ENCODE measurements at places on chromosomes 1 and 21.

DNA sequence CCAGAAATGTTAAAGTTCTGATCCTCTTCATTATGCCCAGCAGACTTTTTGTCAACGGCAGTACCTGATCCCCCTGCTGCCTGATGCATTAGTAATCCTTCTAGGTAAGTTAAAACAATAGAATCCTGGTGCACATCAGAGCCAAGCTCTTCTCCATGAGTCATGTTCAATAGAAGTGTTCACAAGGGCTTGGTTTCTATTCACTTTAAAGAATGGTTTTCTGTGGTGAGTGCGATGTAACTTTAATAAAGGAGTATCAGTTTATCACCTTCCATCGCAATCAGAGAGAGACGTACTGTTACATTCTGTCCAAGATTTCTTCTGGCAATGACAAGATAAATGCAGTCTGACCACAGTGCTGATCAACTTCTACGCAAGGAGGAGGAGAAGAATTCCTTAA is 96.8 kb downstream of the NRIP1 start:
- peak; percentile 52 for DNase-seq

DNA sequence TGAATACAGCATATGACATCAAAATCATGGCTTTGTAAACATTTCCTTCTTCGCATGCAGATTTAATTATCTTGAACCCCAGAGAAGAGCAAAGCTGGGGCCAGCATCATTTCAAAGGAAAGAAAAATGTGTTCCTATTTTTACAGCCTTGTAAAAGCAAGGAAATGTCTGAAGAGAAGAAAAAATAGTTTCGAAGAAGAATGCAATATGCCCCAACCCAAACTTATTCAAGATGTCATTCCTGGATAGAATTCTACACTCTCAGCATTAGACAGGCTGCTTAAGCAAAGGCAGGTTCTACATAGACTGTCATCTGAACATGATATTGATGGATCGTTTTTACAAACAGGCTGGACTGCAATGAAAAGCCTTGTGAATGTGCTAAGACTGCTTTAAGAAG is 900.8 kb downstream of the TTLL7 start:
- DNase-seq, result no peak

- peak; percentile 75 for DNase-seq
Measured at GRCh38 chr1:51636764-51637522, 20.1 kb downstream of the OSBPL9 start.

DNA sequence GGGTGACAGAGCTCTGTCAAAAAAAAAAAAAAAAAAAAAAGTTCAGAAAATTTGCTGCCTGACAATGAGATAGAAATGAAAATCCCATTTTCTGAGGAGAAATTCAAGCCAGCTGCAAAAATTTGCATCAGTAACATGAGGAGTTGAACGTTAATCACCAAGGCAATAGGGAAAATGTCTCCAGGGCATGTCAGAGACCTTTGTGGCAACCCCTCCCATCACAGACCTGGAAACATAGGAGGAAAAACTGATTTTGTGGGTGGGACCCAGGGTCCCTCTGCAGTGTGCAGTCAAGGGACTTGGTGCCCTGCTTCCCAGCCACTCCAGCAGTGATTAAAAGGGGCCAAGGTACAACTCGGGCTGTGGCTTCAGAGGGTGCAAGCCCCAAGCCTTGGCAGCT is 615.4 kb downstream of the RWDD3 start:
- DNase-seq, result no peak

GRCh38 chr1:36098650-36099365 is 10.1 kb downstream of the ADPRS start:
- no peak for DNase-seq

DNA sequence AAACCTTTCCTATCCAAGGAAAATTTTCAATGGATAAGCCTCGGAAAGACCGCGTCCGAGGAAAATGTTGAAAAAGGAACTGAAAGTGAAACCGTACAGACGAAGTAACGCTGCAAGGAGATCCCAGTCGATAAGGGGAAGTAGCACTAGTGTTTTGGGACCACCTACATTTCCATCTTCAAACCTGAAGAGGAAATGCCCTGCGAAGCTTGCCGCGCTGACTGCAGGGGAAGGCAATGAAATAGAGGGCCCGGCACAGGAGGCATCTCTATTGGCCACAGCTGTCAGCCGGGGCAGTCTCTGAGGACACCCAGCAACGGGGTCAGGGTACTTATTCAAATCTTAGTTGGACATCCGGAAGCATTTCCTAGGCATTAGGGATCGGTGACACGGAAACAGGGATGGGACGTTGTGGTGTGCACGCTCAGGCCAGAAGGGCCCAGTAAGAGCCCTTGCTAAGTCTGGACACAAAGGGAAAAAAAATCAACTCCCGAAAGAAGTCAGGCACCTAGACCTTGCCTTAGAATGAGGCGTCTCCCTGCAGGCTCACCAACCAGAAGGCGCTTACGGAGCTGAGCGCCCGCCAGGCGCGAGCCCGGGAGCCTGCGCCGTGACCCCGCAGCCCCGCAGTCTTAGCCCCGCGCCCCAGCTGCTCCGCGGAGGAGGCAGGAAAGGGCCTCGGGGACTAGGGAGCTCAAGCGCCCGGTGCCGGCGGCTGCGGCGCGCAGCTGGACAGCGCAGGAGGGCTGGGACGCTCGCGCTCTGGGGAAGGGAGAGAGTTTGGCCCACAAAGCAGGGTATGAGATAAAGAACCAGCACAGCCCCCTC is 655 bp downstream of the USF1 start:
- peak; percentile 64 for DNase-seq

DNA sequence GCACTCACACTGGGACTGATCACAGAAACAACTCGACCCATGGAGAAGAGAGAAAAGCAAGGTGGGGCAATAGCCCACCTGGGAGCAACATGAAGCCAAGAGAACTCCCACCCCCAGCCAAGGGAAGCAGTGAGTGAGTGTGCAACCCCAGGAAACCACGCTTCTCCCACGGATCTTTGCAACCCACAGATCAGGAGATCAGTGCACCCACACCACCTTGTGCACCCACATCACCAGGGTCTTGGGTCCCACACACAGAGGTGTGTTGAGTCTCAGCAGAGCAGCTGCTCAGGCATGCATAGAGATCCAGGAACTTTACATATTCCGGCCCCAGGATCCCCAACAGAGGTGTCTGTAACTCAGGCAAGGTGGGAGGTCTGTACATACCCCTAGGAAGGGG is 17.2 kb upstream of the PRDX6 start:
- DNase-seq, result no peak

DNA sequence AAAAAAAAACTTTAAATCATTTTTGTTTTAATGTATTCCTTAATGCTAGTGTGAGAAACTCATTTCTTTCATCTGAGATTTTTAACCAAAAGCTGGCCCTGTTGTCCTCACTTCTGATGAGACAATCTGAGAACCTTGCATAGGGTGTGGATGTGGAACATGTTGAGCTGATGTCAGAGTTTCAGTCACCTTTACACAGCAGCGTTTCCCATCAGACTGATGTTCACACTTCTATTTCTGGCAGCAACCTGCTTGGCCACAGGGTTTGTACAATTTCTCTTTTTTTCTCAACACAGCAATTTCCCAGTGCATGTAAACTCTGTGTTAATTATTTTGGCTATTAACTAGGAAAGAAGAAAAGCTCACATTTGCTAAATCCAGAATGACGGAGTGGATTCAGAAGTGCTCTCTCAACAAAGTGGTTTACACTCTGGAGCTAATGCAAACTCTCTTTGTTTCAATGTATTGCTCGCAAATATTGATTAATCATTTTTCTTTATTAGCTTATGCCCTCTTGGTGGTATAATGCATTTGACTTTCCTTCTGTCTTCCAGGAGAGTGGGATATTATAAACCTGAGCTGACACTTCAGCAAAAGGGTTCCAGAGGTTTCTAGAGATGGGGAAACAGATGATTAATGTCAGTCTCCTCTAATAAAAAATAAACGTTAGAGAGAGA is 70.5 kb upstream of the HSPA13 start:
- no peak for DNase-seq

GRCh38 chr1:235341334-235341733 is 13.0 kb downstream of the GGPS1 start:
- no peak for DNase-seq

DNA sequence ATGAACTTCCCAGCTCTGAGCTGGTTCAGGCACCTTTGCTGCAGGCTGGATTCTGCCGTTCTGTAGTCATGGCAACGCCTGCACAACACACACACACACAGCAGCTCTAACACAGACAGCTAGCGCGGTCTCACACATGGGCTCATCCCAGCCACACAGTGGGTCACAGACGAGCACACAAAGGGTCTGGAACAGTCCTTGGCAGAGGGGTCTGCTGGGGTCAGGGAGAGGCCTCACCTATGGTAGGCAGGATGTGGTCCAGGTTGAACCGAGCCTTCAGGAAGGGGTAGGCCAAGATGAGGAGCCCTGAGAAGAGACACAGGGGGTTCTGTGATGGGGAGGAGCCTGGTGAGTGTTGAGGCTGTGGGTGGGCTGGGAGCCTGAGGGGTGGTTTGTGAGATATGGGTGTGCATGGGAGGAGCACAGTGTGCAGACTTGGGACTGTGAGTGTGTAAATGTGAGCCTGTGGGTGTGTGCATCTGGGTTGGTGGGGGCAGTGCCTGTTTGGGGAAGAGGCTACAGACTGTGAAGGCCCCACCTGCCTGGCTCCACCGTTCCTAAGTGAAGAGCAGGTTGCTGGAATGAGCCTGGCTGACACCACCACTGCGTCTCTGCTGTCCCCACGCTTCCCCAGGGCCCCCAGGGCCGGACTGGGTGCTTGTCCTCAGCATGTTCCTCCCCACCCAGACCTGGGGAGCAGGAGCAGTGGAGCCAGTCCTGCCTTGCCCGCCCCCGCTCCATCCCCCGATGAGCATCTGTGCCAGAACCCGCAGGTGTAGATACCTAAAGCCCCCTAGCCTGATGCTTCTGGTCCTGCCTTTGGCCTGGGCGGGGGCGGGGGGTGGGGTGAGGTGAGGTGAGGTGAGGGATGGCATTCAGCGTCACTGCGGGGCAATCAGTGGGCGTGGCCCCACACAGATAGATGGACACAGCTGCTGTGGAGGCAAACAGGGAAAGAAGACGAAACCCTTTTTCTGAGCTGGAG is 1.5 kb downstream of the KNCN start:
- DNase-seq, result peak; percentile 65

- DNase-seq, result peak; percentile 78
Measured at GRCh38 chr1:113976609-113977278, 2.5 kb upstream of the OLFML3 start.

DNA sequence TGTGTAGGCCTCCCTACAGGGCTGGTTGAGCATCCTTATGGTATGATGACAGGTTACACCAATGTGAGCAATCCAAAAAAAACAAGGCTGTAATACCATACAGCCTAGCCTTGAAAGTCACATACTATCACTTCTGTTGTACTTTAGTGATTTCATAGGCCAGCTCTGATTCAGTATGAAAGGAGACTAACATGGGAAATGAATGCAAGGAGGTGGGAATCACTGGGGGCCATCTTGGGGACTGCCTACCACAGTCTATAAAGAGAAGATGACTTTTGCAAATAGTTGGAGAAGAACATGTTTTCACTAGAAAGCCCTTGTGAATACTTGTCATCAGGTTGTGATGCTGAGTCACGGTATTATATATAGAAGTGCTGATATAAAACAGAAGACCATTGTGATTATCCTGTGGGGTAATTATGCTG is 270.7 kb downstream of the S1PR1 start:
- peak; percentile 19 for DNase-seq

- no peak for DNase-seq
Measured at GRCh38 chr21:38702196-38702595, 103.5 kb upstream of the ETS2 start.

DNA sequence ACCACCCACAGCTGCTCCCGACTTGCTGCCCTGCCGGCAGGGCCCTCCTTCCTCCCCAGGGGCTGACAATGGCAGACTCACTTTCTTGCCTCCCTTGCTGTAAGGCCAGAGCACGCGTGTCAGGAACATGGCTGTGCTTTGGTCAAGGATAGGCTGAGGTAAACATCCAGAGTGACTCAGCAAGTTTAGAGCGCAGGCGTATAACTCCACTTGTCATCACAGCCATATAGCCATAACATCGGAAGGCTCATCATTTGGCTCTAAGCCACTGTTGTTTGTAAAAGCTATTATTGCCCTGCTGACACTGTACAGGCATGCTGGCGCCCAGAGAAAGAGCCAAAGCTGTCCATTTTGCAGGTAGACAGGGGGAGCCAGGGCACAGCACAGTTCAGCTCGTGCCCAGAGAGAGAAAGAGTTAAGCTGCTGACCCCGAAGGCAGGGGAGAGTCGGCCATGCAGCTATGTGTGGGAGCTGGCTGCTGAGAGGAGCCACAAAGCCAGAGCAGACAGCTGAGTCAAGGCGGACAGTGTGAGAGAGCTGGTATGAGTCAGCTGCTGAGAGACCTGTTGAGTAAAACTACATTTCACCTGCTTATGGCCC is 60.6 kb downstream of the GNG4 start:
- peak; percentile 86 for DNase-seq

DNA sequence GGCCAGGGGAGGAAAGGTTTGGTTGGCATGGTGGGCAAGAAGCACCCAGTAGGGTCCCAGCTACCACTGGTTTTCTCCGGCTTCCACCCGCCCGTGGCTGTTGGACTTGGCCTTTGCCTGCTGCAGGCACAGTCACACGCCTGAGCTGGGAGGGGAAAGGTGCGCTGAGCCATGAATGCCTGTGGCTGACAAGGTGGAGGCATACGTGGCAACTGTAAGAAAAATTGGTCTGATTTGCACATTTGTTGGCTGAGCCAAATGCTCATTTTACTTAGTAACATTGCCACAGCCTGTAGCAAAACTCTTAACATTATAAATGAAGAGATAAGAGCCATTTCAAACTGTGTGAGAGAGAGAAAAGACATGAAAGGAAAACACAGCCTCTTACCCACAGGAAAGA is 191.6 kb downstream of the PTPRC start:
- no peak for DNase-seq

GRCh38 chr1:19232524-19232846 is 18.8 kb downstream of the EMC1 start:
- DNase-seq, result no peak

DNA sequence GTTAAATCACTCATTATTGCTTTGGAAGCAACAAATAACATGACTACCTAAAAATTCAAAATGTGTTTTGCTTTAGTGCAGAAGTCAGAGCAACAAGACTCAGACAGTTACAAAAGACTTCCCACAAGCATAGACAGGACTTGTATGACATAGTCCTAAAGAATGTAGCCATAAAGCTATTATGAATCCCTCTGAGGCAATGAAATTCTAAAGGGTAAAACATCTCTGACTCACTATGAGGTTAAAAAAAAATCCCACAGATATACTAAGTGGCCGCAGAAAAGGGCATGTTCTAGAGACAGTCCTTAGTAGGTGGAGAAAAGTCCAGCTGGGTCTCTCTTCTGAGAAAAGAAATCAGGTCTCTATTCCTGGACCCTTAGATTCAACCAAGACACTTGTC is 4.9 kb downstream of the PRKAB2 start:
- peak; percentile 97 for DNase-seq

- DNase-seq, result no peak
Measured at GRCh38 chr1:223084464-223084866, 58.6 kb downstream of the TLR5 start.

GRCh38 chr1:168599641-168600040 is 23.2 kb downstream of the XCL1 start:
- DNase-seq, result no peak

Data from cardiac fibroblast (primary cell).